IMR-90 (cell line): ENCODE measurements at places on chromosomes 7 and 10. TPM values are rescaled to one million over a fixed set of nuclear protein-coding genes. Genes with fewer than 3 reads are reported as not detected.

The OR2A12 gene
- not detected in 2 replicates for polyA plus RNA-seq

The CCZ1 gene
- polyA plus RNA-seq = 20.5 and 25.4 TPM in 2 replicates

The CPA5 gene
- 0.53 and 0.86 TPM in 2 replicates for polyA plus RNA-seq

The PRKAR2B gene
- 2.5 and 3.1 TPM in 2 replicates for polyA plus RNA-seq

The SLC18A3 gene
- polyA plus RNA-seq = not detected in 2 replicates

GRCh38 chr10:101113890-101114403 lies 17.2 kb upstream of the TLX1 start:
- DNase-seq = no peak

- DNase-seq = no peak
These were observed 20.9 kb downstream of the CHST15 start for GRCh38 chr10:124072541-124072940.

GRCh38 chr7:155263581-155264143 lies 34.0 kb upstream of the INSIG1 start:
- no peak for DNase-seq

GRCh38 chr10:21530641-21531040 lies 3.4 kb upstream of the MLLT10 start:
- no peak for DNase-seq

DNA sequence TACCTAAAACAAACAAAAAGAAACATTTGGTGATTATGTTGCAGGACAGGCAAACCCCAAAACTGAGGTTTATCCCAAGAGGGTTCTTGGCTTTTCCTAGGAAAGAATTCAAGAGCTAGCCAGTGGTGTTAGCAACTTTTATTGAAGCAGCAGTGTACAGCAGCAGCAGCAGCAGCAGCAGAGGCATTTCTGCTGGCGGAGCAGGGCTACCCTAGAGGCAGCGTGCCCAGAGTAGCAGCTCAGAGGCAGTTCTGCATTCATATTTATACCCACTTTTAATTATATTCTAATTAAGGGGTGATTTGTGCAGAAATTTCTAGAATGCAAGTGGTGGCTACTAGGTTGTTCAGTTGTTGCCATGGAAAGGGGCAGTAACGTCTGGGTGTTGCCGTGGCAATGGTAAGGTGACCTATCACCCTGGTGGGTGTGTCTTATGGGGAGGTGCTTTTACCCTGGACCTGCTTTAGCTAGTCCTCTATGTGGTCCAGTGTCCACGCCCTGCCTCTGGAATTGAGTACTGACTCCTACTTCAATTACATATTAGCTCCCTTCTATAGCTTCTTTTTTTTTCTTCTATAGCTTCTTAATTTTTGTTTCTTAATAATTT lies 53.9 kb downstream of the VCL start:
- DNase-seq = no peak

- DNase-seq = no peak
These were observed 43.1 kb upstream of the ST8SIA6 start for GRCh38 chr10:17497446-17498030.

DNA sequence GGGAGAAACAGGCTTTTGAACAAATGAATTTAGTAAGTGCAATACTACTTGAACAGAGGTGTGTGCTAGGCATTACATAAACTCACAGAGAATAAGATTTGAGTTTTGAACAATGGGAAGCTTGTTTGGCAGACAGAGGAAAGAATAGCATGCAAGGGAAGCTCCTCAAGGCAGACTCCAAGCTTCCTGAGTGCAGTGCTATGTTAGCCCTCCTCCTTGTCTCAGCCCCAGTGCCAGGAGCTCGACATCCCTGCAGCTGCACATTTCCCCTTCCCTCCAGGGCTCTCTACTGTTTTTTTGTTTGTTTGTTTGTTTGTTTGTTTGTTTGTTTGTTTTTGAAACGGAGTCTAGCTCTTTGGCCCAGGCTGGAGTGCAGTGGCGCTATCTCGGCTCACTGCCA lies 237.5 kb downstream of the IPMK start:
- no peak for DNase-seq

DNA sequence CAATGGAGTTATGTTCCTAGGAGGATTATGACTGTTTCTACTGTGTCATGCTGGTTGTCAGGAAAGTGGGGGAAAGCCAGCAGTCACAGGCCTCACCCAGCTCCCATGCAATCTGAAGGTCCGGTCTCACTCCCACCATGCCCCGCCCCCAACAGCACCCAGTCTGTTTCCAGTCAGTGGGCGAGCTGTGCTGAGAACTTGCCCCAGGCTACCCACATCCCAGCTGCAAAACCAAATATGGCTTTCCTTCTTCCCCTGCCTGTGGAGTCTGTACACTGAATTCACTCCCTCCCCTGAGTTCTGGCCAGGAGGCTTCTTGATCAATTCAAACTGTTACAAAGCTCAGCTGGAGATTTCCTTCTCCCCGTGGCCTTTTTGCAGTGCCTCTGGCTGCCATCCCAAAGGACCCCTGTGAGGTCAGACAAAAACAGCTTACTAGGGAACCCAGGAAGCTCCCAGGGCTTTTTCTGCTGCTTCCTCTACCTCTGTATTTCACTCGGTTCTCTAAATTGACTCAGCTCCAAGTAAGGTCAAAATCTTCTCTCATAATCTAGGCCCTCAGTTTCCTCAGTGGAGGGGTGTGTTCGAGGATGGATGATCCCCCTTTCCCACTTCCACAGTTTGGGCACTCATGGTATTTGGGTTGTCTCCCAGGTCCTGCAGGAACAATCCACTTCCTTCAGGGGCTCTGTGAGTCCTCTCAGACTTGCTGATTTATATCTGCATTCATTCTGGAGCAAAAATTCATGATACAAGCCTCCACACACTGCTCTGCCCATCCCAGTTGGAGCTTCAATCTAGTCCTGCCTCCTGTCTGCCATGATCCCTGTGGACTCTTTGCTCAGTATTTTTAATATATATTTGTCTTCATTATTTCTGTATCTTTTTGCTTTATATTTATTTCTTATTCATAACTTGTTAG lies 205.5 kb downstream of the SEMA3D start:
- DNase-seq = no peak

DNA sequence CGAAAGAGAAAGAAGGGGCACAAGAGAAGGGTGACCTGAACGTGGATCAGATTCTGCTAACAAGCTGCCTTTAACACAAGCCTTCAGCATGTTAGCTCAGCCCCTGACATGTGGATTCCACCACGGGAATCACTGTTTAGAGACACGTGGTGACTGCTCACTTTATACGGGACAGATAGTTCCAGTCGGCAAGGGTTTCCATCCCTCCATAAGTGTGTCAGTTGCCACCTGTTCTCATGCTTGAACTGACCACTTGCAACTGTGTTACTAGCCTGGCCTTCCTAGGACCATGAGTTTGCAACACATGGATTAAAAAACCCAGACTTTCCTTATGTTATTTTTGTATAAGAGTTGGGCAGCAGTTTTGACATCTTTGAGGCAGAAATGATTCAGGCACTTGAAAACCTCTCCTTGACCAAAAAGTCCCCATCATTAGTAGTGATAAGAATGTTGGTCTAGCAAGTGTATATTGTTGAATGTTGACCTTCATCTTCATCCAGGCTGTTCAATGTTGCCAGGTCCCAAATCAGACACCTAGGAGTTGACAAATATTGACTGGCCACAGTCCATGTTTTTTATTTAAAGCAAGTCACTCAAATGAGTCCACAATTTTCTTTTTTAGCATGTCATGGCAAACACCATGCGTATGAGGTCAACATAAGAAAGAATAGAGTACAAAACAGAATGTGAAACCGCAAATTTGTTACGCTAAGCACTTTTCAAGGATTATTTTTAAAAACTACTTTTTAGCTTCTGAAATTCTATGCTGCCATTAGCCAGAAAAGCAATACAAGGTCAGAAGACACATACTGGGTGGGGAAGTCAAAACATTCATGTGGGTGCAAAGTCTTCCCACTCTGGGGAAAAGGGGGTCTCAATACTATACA lies 101.6 kb downstream of the ABLIM1 start:
- DNase-seq = no peak

- no peak for DNase-seq
These were observed 39.7 kb upstream of the MTPN start for GRCh38 chr7:136016649-136017395.

- DNase-seq = no peak
These were observed 117.3 kb upstream of the PALS2 start for GRCh38 chr7:24455813-24456525.

GRCh38 chr7:74405191-74405898 lies 48.4 kb upstream of the GTF2IRD1 start:
- no peak for DNase-seq

DNA sequence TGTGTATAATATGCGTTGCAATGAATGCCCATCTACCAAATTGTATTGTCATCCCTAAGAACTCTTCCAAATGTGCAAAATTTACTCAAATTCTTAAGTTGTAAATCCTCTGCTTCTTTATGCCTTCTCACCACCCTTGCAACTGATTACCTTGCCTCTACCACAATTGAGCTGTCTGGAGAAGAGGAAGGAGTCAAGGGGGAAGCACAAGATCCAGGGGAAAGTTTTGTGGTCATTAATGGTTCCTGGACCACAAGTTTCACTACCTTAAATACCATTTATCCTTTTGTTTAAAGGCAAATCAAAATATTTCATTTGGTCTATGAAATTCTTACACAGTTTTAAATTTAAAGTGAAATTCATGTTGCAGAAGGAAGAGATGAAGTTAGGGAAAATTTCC lies 16.7 kb downstream of the CRPPA start:
- DNase-seq = no peak

GRCh38 chr10:133159950-133160825 lies at the start of gene KNDC1:
TSS of gene KNDC1 (plus strand) at chr10:133160219. CDS start at chr10:133160468, 249 bp downstream.
- DNase-seq = peak; percentile 17

DNA sequence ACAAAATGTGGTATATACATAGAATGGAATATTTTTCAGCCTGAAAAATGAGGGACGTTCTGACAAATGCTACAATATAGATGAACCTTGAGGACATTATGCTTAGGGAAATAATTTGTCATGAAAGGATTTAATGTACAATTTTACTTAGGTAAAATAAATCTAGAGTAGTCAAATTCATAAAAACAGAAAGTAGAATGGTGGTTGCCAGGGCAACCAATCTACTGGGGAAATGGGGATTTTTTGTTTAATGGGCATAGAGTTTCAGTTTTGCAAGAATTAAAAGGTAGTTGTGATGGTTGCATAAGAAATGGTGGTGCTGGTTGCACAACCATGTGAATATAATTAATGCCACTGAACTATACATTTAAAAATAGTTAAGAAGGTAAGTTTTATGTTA lies 296.0 kb upstream of the SP4 start:
- no peak for DNase-seq

DNA sequence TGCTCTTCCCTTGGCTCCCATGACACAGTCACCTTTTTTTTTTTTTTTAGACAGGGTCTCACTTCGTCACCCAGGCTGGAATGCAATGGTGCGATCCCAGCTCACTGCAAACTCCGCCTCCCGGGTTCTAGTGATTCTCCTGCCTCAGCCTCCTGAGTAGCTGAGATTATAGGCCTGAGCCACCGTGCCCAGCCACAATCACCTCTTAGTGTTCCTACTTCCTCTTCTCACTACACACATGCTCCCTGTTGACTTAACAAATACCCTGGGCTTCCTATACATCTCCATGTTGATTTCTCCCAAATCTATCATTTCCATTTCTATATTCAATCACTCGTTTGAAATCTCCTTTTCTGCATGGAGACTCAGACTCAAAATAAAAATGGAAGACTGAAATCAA lies 91.7 kb downstream of the CUBN start:
- DNase-seq = no peak

GRCh38 chr10:67506083-67506756 lies 189.8 kb downstream of the CTNNA3 start:
- DNase-seq = no peak

DNA sequence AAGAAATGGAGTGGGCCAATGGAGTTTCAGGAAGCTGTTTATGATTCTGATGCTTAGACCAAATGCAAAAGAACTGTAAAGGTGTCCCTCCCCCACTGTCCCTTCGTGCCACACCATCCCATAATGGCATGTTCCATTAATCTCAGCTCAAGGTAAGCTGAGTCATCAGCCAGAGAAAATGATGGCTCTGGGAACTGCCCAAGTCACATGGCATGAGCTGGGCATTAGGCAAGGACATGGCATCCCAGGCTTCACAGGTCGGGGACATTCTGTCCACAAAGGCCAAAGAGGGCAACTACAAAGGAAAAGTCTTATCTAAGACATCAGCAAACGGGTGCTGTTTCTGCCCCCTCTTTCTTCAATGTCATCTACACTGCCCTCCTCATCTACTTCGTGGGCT lies 44.9 kb downstream of the DLG5 start:
- no peak for DNase-seq
